Myometrial cell (primary cell): ENCODE measurements at places on chromosomes 12 and 14. TPM values are rescaled to one million over a fixed set of nuclear protein-coding genes. Genes with fewer than 3 reads are reported as not detected.

MLXIP gene
- total RNA-seq: 13.3 and 17.7 TPM in 2 replicates

TEX22 gene
- total RNA-seq: 0.35 TPM in 1 of 2 replicates, not detected in the other

CEBPE gene
- total RNA-seq: not detected in 2 replicates

IL26 gene
- total RNA-seq: not detected in 2 replicates

KDM5A gene
- total RNA-seq: 22.7 and 37.2 TPM in 2 replicates

OVCH1 gene
- total RNA-seq: under 0.01 TPM in 1 of 2 replicates, not detected in the other

SLC25A21 gene
- total RNA-seq: 1.2 and 2.0 TPM in 2 replicates

TPH2 gene
- not detected in 2 replicates for total RNA-seq

PLA2G1B gene
- not detected in 2 replicates for total RNA-seq

TAS2R20 gene
- total RNA-seq: 0.35 TPM in 1 of 2 replicates, not detected in the other
